Stimulated activated CD4-positive, alpha-beta T cell treated with anti-CD3 and anti-CD28 coated beads, Interleukin-1b, Interleukin-23, amount 100 ng/mL, for 1 hour (primary cell): ENCODE measurements at places on chromosomes 6 and 20.
A peak's percentile ranks its signal among the peaks of the same experiment; 100 is the strongest.

- DNase-seq: no peak
These were observed 679 bp upstream of the PPDPF start for GRCh38 chr20:63519668-63520503.

DNA sequence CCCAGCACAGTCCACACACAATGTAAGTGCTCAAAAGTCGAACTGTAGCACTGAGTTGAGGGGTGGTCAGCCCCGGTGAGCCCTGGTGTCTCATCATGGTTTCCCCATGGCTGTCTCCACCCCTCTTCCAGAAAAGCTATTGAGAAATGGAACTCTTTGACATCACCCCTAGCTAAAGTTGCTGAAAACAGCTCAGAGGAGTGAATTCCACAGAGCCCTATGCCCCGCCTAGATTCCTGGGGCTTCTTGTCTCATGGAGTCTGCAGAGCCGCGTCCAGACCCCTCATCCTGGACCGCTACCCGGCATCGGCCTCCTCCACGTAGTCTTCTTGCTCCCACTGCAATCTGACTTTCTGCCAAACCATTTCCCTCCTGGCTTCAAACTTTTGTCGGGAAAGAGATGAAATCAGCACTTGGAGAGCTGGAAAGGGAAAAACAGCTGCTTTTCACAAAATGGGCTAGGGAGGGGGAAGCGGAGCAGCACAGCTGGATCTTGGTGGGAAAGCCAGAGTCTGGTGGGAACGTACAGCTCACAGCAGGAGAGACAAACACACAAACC, 132.2 kb downstream of the SNX5 start:
- no peak for DNase-seq

DNA sequence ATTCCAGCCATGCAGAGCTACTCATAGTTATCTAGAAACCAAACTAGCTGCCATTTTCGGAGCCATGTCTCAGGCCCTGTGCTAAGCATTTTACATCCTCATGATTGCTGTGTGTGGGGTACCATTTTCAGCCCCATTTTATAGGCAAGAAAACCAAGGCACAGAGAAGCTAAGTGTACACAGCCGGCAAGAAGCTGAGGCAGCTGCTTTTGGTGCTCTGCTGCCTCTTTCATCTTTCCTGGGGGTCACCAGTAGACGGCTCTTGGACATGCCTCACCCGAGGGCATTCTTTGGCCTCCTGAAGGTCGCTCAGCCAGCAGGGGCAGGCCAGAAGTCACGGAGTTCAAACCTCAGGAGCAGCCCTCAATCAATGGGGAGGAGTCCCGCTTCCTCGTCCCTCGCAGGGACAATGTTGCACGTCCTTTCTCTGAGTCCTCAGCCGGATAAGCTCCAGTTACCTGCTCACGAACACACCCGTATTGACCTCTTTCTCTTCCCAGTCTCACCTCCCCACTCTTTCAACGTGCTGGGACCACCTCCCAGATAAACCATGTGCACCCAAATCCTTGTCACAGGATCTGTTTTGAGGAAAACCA, 82.6 kb upstream of the BLCAP start:
- DNase-seq: no peak

DNA sequence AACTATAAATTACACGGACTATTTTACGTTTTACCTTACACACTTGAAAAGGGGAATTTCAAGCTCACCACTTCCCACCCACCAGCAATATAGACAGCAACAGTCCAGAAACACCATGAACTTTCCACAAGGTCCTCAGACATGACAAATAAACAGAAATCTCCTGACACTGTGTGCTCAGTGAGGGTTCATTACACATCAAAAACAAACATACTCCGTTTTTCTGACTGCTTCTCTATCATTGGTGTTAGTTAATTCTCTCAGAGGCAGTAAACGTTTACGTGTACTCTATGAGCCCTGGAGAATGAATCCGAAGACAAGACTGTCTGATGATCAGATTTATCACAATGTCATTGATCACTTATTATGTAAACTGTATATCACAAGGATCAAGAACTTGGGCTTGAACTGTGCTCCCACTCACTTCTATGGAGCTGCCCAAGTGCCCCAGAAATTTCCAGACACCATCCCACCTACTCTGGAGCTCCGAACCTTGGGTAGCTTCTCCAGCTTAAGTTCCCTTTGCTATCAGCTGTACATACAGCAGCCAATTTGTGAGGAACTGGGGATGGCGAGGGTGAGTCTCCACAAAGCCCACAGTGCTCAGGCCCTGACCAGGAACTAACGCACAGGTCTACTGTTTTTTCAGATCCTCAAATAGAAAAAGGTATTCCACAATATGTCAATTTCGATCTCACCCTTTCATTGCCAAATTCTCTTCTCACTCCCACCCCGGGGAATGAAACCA, 86.0 kb downstream of the ALDH8A1 start:
- DNase-seq: no peak

- DNase-seq: no peak
These were observed 4.2 kb downstream of the HACE1 start for GRCh38 chr6:104855507-104855906.

GRCh38 chr6:150313781-150314180, 55.0 kb upstream of the IYD start:
- DNase-seq: no peak

GRCh38 chr6:157873735-157874344, 50.8 kb downstream of the SNX9 start:
- DNase-seq: peak; percentile 81

DNA sequence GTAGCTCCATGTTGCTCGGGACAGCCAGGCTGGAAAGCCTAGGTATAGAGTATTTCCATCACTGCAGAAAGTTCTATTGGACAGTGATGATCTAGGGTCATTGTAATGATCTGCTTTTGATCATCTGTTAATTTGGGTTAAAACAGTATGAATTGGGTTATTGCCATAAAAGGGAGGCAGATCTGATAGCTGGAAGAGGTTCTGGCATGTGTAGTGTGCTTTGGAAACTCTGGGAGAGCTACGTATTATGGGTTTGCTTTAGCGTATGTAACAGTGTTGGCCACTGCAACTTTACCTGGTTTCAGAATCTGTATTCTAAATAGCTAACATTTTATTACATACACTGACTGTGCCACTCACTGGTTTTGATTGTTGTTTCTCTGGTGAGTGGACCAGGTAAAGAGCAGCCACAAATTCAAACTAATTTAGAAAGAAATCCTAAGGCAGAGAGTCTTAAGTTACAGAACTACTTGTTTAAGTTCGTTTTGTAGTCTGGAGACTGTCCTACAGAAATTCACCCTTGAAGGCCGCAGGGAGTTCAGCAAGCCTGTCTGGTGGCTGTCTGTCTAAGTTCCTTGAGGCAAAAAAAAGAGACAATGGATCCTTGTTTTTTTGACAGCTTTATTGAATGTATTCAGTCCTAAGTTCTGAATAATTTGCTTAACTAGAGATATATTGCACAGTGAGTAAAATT, 300.3 kb downstream of the PRL start:
- no peak for DNase-seq

- no peak for DNase-seq
These were observed 78.1 kb downstream of the GRM4 start for GRCh38 chr6:34067814-34068213.

DNA sequence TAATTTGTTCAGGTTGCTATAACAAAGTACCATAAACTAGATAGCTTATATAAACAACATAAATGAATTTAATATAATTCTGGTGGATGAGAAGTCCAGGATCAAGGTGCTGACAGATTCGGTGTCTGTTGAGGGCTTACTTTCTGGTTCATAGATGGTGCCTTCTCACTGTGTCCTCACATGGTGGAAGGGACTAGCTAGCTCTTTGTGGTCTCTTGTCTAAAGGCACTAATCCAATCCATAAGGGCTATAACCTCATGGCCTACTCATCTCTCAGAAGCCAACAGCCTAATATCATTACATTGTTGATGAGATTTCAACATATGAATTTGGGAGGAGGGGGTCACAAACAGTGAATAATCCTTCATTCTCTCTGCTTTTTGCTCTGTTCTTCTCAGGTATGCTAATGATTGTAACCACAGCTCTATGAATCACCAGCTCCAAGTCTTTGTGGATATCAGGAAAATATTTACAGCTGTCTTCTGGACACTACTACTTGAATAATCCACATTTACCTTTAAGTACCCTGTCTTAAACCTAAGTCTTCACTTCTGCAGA, 122.3 kb downstream of the NKAIN2 start:
- DNase-seq: no peak

- no peak for DNase-seq
These were observed 77.2 kb downstream of the PFDN4 start for GRCh38 chr20:54284928-54285704.

DNA sequence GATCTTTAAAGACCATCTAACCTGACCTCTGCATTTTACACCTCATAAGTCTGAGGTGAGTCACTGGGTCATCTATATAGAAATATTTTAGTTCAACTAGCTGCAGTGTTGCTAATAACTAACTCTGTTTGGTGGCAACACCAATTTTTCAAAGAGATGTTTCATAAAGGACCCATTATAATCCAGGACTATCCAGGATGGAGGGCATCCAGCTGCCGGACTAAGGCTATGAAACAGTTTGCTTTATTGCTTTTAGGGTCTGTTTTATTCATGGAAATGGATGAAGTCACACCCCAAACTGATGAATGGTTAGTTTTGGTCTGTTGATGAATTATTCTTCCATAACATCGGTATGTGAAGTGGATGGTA, 204.2 kb upstream of the GMDS start:
- no peak for DNase-seq

DNA sequence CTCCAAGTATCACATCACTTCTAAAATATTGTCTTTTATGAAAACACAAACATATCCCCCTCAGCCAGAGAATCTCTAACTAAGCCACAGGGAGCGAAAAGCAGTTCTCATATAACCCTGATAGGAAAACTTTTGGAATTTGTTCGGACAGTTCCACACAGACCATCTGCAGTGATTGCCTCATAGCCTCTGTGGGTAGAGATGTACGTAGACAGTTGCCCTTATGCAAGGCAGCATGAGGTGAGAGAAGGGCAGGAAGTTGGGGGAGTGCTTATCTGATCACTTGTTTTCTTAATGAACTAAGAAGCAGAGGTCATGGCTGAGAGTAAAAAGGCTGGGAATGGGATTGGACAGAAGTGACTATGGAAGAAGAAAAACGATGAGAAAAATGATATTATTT, 39.6 kb downstream of the SLC23A2 start:
- no peak for DNase-seq

GRCh38 chr6:30721198-30722024, 1.3 kb downstream of the TUBB start:
- peak; percentile 96 for DNase-seq

- no peak for DNase-seq
These were observed 173.9 kb downstream of the QKI start for GRCh38 chr6:163588220-163588919.

DNA sequence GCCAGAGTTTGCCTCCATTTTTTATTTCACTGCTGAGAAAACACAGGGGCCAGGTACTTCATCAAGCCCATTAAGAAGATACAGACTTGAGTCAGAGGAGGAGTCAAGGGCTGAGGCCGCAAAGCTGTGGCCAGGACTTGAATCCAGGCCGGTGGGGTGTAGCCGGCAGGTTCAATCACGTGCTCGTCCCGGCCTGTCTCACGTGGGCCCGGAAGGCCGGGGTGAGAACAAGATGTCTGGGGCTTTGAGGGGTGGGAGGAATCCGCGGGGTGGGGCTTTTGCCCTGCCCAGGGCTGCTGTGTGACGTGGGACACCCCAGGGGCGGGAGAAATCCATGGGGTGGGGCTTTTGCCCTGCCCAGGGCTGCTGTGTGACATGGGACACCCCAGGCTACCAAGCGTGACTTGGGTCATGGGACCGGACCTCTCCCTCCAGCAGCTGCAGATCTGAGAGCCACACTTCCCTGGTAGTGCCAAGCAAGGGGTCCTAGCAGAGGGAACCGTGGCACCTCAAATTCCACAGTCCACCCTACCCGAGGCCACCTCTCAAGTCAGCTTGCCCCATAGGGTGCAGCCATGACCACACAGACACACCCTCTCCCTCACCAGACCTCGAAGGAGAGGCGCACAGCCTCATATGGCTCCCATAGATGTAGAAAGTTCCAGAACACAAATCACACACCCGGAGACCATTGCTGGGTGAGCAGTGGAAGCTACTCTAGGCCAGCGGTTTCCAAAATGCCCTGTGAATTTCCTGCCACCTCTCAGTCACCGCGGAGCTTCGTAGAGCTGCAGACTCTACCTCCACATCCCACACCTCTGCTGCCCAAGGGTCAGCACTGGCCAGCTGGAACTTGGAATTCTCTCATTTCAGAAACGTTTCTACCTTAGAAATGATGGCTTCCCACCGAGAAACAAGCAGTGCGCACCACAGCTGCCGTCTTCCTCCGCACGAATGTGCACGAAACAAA, 156.1 kb downstream of the DLL1 start:
- DNase-seq: no peak

GRCh38 chr6:75422024-75422639, 71.5 kb downstream of the FILIP1 start:
- no peak for DNase-seq

DNA sequence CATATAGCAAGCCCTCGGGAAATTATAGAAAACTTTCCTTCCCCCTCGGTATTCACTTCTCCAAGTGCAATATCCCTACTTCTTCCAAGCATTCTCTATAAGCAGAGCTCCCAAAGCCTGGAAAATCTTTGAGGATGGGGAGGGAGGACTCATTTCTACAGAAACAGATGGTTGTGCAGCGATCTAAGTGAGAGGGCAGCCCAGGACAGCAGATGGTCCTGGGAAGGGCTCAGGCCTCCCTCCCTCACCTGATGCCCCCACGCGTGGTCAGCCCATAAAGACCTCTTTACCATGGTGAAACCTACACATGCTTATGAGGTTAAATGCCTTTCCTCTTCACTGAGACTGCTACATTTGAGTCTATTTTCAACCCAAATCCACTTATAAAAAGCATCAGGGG, 319.6 kb upstream of the QKI start:
- no peak for DNase-seq

DNA sequence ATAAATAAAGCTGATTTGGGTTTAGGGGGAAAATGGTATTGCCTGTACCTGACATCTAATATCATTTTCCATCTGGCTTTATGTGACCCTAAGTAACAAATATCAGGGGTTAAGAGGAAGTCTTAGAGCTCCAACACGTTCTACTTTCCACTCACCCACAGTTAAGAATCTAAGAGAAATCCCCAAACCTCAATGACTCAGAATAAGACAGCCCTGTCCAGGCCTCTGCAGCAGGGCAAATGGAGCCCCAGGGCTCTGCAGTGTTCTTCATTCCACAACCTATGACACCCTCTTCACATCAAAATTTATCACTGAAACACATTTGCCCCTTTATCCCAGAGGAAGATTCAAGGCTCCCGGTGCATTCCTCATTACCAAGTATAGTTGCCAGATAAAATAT, 20.3 kb upstream of the TENT5A start:
- DNase-seq: no peak

- DNase-seq: no peak
These were observed 21.0 kb upstream of the MYT1 start for GRCh38 chr20:64143018-64143801.

DNA sequence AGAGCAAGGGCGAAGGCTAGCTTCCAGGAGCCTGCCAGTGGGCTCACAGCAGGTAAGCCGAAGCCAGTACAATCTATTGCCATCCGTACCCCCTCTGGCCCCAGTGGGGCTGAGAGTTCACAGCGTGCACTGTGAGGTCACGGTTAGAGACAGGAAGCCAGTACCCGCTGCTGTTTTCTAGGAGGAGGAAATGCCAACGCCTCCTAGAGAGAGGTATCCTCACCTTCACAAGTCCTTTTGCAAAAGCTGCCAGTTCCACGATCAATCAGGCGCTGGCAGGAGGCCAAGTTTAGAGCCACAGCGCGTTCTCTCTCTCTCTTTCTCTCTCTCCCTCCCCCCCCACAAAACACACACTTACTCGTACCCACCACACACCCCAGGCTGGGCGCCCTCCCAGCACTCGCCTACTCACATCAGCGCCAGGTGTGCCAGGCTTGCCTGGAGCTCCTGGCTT, 22.5 kb downstream of the COL9A1 start:
- DNase-seq: no peak
